Muscle of leg (tissue), 16 donors: ENCODE measurements at places on chromosomes 3 and 15.

DNA sequence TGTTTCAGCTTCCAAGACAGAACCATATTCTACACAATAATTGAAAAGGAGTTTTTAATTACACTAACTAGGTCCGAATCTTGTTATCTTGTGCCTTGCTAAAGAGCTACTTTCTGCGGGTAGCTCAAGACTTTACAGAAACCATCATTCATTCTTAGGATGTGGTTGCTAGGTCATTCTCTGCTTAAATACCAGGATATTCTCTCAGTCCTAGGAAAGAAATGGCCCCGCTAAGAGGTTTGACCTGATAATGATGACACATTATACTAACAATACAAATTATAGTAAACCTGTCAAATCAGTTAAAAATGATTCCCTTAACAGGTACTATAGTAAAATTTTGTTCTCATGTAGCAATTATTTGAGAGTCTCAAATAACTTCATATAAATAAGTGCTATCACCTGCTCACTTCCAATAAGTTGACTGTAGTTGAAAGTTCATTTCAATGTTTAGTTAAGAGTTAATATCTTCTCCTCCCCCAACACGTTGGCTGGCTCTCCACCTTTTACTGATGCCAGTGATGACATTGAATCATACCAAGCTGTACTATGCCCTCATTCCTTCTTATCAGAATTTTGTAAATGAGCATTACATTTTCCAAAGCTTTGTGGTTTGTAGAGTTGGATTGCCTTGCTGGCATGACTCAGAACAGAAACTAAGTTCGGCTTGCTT lies 3.6 kb upstream of the C3orf85 start:
- DNase-seq: no peak

DNA sequence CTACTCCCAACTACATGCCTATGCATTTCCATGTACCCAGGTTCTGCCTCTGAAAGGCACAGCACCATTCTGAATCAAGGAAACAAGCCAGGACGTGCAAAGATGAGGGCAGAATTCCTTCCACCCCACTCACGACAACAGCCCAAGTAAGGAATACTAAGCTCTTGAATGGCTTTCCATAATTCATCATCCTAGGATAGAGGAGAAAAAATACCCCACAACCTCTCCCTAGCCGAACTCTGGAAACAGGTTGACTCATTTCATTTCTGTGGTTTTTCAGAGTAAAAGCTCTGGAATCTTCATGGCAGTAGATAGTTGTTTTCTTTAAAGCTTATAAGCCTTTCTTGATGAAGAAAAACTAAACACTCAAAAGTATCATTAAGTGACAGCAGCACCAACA lies 77.8 kb downstream of the PDZRN3 start:
- DNase-seq: no peak

- DNase-seq: no peak
Observed at GRCh38 chr15:79365765-79366164, 54.9 kb downstream of the TMED3 start.

DNA sequence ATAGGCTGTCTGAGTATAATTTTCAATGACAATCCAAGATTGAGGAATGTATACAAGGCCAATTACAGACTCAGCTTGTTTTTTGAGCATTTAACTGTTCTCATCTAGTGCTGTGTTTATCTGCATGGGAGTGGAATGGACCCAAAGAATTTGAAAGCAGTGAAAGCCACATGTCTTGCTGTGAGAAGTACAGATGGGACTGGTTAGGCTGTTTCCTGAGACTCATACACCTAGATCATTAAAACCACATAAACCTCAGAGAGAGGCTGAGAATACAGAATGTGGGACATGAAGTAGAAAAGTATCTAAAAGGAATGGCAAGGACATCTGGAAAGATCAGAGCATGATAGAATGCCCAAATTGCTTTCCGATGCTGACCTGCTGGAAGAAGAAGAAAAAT lies 224.6 kb downstream of the NLGN1 start:
- DNase-seq: no peak

DNA sequence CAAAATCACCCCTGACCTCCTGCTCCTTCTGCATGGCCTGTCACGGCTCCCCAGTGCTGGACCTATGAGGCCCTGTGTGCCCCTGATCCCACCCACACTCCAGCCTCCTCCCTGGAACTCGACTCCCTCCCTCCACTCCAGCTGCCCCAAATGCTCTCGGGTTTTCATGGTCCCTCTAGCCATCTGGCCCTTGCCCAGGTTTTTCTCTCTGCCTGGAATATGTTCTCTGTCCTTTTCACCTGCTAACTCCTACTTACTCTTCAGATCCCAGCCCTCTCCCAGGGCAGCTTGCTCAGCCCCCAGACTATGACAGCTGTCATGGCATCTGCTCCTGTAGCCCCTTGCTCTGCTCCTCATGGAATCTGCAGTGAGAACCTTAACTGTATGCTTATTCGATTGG lies 30.3 kb downstream of the DUSP7 start:
- peak; percentile 86 for DNase-seq

- peak; percentile 69 for DNase-seq
Observed at GRCh38 chr3:59601486-59601885, 551.7 kb upstream of the CFAP20DC start.

DNA sequence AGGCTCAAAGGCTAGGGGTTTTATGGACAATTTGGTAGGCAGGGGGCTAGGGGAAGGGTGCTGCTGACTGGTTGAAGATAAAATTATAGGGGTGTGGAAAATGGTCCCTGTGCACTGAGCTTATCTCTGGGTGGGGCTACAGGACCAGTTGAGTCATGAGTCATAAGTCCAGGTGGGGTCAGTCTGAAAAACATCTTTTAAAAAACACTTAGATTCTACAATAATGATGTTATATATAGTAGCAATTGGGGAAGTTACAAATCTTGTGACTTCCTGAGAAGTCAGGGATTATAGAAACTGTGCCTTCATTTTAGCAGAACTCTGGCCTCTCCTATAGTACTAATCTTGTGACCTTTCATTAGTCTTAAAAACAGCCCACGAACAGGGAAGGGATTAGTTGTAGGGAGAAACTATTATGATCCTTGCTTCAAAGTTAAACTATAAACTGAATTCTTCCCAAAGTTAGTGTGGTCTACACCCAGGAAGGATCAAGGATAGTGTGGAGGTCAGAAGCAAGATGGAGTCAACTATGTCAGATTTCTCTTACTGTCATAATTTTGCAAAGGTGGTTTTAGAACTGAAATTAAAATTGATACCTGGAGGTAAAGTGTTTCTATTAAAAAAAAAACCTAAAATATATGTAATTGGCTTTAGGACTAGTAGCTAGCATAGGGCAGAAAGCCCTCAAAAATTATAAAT lies 130.1 kb downstream of the P2RY1 start:
- peak; percentile 15 for DNase-seq

GRCh38 chr3:143786219-143787191 lies 61.8 kb downstream of the SLC9A9 start:
- peak; percentile 90 for DNase-seq

GRCh38 chr15:58386641-58387040 lies 45.1 kb upstream of the LIPC start:
- no peak for DNase-seq

- DNase-seq: no peak
Observed at GRCh38 chr3:183094711-183095110, 4.6 kb downstream of the MCCC1 start.
